ENCODE measurements at places on chromosomes 2 and 18.

- no peak for DNase-seq
Measured at GRCh38 chr2:152974146-152974545, 255.7 kb downstream of the ARL6IP6 start.

DNA sequence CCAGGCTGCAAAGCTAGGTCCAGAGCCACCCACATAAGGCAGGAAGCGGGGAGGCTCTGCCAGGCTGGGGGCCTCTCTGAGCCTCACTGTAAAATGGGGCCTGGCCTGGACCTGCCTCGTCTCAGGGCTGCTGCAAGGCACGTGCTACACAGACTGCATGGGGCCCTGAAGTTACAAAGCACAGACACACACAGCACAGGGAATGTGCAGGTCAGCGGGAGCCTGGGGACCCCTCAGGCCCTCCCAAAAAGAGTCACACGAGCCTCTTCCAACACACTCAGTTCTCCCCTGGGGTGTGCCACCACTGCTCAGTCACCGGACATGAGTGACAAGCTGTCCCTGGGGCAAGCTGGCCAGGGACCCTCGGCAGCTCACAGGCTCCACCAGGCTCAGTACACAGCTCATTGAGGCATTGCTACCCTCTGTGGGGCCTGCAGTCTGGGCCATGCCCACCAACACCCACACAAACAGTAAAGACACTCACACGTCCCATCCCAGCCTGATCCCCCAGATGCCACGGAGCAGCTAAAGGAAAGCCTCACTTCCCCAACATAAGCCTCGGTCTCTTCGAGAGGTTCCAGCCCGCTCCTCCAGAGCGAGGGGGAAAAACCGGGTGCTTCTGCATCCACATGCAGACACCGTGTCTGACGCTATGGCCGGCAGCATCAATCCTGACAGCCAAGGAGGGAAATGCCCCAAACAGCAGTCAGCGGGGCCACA, 33.7 kb downstream of the BOK start:
- no peak for DNase-seq

GRCh38 chr18:56269958-56270357, 368.4 kb downstream of the TXNL1 start:
- DNase-seq = no peak

GRCh38 chr18:25898965-25899364, 191.4 kb downstream of the SS18 start:
- DNase-seq = no peak

DNA sequence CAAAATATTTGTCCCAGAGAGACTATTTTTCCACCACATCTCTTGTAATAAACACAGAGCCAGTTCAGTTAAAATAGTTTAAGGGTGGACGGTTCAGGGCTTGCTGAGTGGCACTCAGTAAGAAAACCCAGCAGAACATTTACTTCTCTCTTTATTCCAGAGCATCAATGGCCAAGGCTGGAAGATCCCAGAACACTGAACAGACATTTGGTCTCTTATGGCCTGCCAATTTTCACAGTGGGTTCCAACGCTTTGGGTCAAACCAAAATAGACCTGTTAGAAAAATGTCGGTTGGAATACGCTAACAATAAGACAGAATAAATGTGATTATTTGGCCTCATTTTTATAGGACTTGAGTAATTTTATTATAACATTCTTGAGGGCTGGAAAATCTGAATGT, 580.3 kb upstream of the TMEFF2 start:
- DNase-seq = no peak

- no peak for DNase-seq
Measured at GRCh38 chr2:45643095-45643494, 8.4 kb upstream of the PRKCE start.

All from effector memory CD8-positive, alpha-beta T cell (primary cell).